A673 (cell line): ENCODE measurements at places on chromosomes 5 and 9. TPM values are rescaled to one million over a fixed set of nuclear protein-coding genes. Genes with fewer than 3 reads are reported as not detected.

DNA sequence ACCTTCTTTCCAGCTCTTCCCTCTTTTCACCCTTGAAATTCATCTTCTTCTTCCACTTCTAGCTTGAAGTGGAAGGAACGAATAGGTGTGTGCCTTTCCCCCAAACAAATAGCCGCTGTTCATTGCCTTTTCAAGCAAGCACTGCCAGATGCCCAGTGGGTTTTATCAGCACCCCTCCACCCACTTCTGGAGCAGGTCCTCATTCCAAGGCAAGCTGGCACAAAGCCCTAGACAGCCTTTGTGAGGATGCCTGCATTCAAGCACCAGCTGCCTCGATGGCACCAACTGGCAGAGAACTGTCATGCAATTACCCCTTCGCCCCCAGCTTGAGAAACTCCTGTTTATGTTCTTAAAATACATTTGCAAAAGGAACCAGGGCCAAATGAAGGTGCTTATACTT lies 36.5 kb downstream of the SERINC5 start:
- no peaks in the 10 kb centered on the region for H3K36me3 ChIP-seq
- H3K27me3 ChIP-seq: no peaks in the 10 kb centered on the region
- no peak overlapping the region for H3K27ac ChIP-seq

GRCh38 chr5:72940082-72940481 lies 15.8 kb upstream of the FCHO2 start:
- H3K36me3 ChIP-seq: no peaks in the 10 kb centered on the region
- H3K27me3 ChIP-seq: no peaks in the 10 kb centered on the region
- H3K4me1 ChIP-seq: no peaks in the 10 kb centered on the region
- no peak overlapping the region for H3K4me3 ChIP-seq

DNA sequence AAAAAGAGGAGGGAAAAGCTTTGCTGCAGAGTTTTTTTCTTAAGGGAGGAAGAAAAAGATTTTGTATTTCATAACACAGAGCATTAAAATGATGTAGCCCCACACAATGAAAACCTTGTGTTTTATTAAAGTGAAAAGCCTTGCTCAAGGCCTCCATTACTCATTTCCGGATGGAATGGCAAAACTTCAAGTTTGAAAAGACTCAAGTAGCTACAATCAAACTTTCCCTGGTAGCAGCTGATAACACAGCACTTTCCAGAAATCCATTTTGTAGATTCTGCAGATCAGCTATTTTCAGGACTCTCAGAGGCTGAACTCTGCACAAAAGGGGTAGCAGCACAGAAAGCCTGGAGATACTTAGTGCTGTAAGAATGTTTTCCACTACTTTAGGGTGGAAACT lies 374.8 kb downstream of the NFIB start:
- DNase-seq: peak; percentile 53
- no peaks in the 10 kb centered on the region for H3K36me3 ChIP-seq
- no peak overlapping the region for H3K27ac ChIP-seq
- H3K4me3 ChIP-seq: no peak overlapping the region
- H3K27me3 ChIP-seq: no peaks in the 10 kb centered on the region

GRCh38 chr5:36236801-36237200 lies 4.9 kb downstream of the NADK2 start:
- H3K27me3 ChIP-seq: no peaks in the 10 kb centered on the region
- no peak overlapping the region for H3K4me3 ChIP-seq
- H3K36me3 ChIP-seq: no peaks in the 10 kb centered on the region
- H3K27ac ChIP-seq: no peak overlapping the region

DNA sequence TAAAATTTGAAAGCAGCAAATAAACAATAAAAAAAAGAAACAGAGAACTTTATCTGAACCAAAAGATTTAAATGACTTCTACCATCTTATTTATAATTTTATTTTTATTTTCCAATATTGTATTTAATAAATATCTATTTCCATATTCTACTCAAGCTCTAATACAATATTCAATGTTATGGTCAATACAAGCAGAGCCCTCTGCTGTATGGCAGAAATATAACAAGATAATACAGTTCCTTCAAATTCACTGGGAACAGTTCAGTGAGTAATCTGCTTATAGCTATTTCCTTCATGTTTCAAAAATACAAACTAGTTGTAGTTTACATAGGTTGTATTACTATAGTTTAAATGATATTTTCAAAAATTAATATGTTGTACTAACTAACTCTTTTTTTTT lies 332.7 kb downstream of the PRDM9 start:
- no peaks in the 10 kb centered on the region for H3K27me3 ChIP-seq
- H3K36me3 ChIP-seq: no peaks in the 10 kb centered on the region
- no peak overlapping the region for H3K27ac ChIP-seq
- no peak for DNase-seq
- H3K4me1 ChIP-seq: no peaks in the 10 kb centered on the region
- no peak overlapping the region for H3K4me3 ChIP-seq

GRCh38 chr5:10533226-10533625 lies 30.6 kb upstream of the ANKRD33B start:
- DNase-seq: peak; percentile 57
- H3K27ac ChIP-seq: no peak overlapping the region
- H3K27me3 ChIP-seq: no peaks in the 10 kb centered on the region
- H3K36me3 ChIP-seq: no peaks in the 10 kb centered on the region
- H3K4me3 ChIP-seq: no peak overlapping the region

- H3K36me3 ChIP-seq: peaks cover 20% of the 10 kb centered on the region
- no peaks in the 10 kb centered on the region for H3K4me1 ChIP-seq
- no peak for DNase-seq
Observed at GRCh38 chr9:137797206-137798120, 80.1 kb upstream of the CACNA1B start.

DNA sequence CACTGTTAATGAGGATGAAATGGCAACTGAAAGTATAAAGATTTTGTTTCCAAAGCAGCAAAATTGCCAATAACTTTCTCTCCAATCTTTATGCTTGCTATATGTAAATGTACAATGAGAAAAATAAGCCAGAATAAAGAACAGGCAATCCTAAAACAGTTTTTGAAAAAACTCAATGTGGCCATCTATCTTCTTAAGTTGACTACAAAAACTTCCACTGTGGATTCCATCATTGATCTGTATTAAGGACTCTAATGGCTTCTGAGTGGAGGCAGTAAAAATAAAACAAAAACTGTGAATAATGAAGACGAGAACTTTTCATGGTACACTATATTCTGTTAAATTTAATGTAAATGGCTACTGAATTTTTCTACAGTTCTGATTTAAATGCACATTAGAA lies 382.9 kb downstream of the TMEM232 start:
- no peak for DNase-seq
- no peak overlapping the region for H3K4me3 ChIP-seq
- no peaks in the 10 kb centered on the region for H3K4me1 ChIP-seq
- no peaks in the 10 kb centered on the region for H3K36me3 ChIP-seq

DNA sequence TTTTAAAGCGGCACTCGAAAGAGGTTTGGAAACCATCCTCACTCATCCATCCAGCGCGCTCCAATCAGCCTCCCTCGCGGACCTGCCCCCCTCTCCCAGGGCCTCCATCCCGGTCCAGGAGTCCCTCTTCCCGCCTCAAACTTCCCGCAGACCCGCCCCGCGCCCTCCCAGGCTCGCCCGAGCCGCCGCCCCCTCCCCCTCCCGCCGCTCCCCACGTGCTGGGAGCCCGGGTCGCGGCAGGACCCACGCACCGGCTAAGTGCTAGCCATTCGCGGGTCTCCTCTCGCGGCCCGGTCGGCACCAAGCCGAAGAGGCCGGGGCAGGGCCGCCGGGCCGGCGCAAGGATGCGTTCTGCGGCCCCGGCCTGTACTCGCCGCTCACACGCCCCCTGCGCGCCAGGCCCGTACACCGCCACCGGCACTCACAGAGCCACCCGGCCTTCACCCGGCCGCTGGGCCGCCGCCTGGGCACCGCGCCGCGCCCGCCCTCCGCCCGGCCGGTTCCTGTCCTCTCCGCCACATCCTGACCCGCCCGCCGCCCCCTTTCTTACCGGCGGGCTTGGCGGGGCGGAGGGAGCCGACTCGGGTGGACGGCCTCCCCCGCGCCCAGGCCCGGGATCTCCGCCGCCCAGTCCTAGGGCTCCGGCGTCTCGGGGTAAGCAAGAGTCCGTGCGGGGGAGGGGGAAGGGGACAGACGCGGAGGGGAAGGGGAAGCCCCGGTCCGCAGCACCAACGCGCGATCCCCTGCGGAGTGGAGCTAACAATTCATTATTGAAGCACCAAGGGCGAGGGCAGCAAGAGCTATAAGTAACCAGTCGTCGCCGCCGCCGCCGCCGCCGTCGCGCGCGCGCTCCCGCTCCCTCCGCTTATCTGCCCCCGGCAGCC lies 576 bp downstream of the CHD1 start:
- H3K4me1 ChIP-seq: peaks cover 15% of the 10 kb centered on the region
- peaks cover 29% of the 10 kb centered on the region for H3K36me3 ChIP-seq
- H3K27me3 ChIP-seq: no peaks in the 10 kb centered on the region
- DNase-seq: peak; percentile 77
- peak overlapping the region; percentile 97 for H3K27ac ChIP-seq

DNA sequence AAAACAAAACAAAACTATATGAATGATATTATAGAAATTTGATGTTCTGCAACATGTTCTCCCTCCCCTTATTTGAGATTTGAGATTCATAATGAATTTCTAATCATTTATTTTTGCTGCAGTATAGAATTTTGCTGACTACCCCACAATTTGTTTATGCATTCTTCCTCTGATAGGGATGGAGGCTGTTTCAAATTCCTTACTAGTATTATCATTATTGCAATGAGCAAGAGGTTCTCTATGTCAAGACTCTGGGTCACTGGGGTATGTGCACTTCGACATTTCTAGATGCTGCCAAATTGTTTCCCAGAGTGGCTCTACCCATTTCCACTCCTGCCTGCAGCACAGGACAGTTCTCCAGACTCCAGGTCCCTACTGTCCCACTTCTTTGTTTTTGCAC lies 54.9 kb upstream of the DAB2IP start:
- no peak overlapping the region for H3K27ac ChIP-seq
- peaks cover 57% of the 10 kb centered on the region for H3K27me3 ChIP-seq
- no peak overlapping the region for H3K4me3 ChIP-seq
- no peaks in the 10 kb centered on the region for H3K4me1 ChIP-seq

DNA sequence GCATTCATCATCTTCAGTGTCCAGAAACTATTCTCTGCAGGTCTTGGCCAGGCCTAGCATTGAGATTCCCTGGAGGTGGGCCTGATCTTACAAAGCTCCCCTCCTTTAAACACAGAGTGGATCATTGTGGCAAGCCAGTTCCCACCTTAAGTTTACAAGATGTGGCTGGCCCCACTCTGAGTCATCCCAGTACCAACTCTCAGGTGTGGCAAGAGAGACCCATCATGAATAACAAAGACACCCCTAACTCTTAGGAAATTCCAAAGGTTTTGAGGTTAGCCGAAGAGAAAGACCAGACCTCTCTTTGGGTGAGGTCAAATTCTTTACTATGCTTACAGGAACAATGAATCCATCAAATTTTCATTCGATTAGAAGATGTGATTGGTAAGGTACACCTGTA lies 78.2 kb downstream of the RFK start:
- no peak for DNase-seq
- no peak overlapping the region for H3K4me3 ChIP-seq
- no peak overlapping the region for H3K27ac ChIP-seq
- no peaks in the 10 kb centered on the region for H3K4me1 ChIP-seq

GRCh38 chr5:147509041-147509709 lies 693 bp downstream of the DPYSL3 start:
- peak overlapping the region; percentile 61 for H3K4me3 ChIP-seq
- DNase-seq: no peak
- no peaks in the 10 kb centered on the region for H3K27me3 ChIP-seq
- peak overlapping the region; percentile 72 for H3K27ac ChIP-seq

DNA sequence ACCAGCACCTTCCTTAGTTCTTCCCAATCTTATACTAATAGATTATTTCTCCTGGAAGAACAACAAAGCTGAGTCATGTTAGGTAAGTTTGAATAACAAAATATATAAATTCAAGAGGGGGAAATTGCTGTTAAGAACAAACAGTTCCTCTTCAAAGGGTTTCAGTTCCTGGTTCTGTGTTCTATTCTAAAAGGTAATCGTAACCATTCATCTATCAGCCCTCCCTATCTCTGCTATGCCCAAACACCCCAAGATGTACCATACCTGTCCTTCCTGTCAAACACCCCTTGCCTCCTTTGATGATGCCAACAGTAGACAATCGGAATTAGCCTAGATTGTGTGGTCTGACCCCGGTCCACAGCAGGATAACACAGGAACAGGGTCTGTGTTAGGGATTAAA lies 4.2 kb upstream of the RNF180 start:
- no peak for DNase-seq
- peaks cover 4% of the 10 kb centered on the region for H3K4me1 ChIP-seq
- no peak overlapping the region for H3K27ac ChIP-seq
- H3K36me3 ChIP-seq: no peaks in the 10 kb centered on the region
- H3K27me3 ChIP-seq: peaks cover 46% of the 10 kb centered on the region

DNA sequence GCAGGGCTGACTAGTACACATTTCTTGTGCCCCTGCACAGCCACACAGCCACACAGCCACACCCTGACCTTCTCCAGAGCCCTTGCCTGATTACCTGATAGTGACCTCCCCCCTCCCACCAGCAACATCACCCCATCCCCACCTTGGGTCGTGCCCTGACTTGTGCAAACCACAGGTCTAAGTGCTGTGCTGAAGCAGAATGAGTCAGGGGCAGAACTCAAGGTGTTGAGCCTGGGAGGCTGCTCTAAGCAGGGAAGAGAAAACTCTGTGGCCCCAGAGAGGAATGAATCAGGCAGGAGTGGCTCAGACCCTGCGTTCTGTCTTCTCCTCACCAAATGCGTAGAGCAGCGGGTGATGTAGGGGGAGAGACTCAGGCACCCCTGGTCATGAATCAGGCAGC lies 24.3 kb upstream of the FAT2 start:
- no peak for DNase-seq
- peaks cover 4% of the 10 kb centered on the region for H3K27me3 ChIP-seq
- no peaks in the 10 kb centered on the region for H3K36me3 ChIP-seq

DNA sequence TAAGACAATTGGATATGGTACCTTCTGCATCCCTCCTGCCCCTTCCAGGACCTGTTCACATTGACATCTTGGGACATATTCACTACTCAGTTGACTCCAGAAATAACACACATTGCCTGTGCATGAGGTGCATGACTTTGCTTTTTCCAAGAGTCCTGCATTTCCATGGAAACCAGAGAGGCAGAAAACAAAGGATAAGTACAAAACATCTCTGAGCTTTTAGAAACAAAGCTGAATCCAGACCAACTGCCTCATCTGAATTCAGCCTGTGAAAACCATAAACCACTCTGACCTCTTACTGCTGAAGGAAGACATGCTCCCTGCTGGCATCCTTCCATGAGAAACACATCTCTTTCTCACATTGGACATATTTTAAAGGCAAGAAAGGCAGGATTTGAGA lies 695.1 kb downstream of the TAF11L14 start:
- no peaks in the 10 kb centered on the region for H3K36me3 ChIP-seq
- no peak overlapping the region for H3K4me3 ChIP-seq
- no peaks in the 10 kb centered on the region for H3K4me1 ChIP-seq
- H3K27me3 ChIP-seq: no peaks in the 10 kb centered on the region

The SMIM32 gene
- not detected in 2 replicates for total RNA-seq

The TMEM252 gene
- total RNA-seq: not detected in 2 replicates

The STING1 gene
- 29.4 and 30.7 TPM in 2 replicates for total RNA-seq

The SLC36A2 gene
- not detected in 2 replicates for total RNA-seq

The BASP1 gene
- 394 and 397 TPM in 2 replicates for total RNA-seq

The NLN gene
- 95.2 and 99.9 TPM in 2 replicates for total RNA-seq

The CMBL gene
- total RNA-seq: 15.7 and 17.2 TPM in 2 replicates

The ORM2 gene
- total RNA-seq: not detected in 2 replicates

The GABRA1 gene
- total RNA-seq: not detected in 2 replicates

The PRDM9 gene
- total RNA-seq: not detected in 2 replicates

The COL5A1 gene
- 33.6 and 37.6 TPM in 2 replicates for total RNA-seq

The GCNT4 gene
- total RNA-seq: 1.9 and 2.5 TPM in 2 replicates

The LCN6 gene
- total RNA-seq: not detected in 2 replicates

The WWC1 gene
- total RNA-seq: 8.2 and 8.8 TPM in 2 replicates

The CDC25C gene
- 22.3 and 25.6 TPM in 2 replicates for total RNA-seq

The SH3GL2 gene
- total RNA-seq: not detected in 2 replicates
